ENCODE measurements at places on chromosomes 5 and 9.
A peak's percentile ranks its signal among the peaks of the same experiment; 100 is the strongest.

GRCh38 chr9:97983589-97984187, 547 bp downstream of the ANP32B start:
- DNase-seq = peak; percentile 37

DNA sequence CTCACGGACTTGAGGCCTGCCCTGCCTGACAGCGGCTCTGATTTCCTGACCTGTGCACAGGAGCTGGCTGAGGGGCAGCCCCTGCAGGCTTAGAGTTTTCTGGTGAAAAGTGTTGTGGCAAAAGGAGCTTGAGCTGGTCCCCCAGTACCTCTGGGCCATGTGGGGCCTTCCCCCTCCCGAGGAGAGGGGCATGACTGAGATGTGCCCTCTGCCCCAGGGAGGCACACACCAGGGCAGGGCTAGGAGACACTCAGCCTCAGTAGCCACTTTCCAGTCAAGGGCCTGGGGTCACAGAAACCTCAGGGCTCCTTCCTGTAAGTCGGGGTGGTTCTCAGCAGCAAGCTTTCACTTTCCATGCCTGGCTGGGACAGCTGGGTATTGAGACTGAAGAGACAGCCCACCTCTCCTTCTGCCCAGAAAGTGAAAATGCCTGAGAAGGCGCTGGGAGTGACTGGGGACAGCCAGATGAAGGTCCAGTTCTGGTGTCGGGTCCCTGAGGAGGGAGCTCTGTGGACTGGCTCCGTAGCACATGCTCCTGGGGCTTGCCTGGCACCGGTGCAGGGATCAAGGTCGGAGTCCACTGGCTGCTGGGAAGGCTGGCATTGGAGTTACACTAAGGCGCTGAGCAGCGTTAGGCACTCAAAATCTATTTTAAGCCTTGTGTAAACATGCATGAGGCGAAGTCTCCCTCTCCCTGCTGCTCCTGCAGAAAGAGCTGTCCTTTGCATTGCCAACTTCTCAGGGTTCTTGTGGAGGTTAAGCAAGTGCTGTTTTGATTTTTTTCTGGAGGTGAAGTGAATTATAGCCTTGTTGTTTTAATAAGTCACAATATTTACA, 394.9 kb downstream of the GADD45G start:
- DNase-seq = no peak

DNA sequence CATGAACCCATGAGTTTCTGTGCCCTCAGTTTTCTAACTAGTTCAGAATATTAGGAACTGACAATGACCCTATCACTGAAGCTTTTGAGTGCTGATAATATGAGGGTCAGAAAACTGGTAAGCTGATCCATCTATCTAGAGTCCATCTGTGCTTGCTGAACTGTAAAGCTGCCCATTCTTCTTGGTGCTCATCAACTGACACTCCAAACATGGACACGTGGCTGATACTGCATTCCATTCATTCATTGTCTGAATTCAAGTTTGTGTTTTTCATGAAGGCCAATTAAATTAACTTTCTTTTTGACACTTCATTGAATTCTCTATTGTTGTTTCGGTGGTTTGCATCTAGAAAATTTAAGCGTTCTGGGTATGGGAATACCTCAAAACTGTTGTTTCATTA, 17.6 kb downstream of the NREP start:
- peak; percentile 61 for DNase-seq

- no peak for DNase-seq
These were observed 47.0 kb upstream of the CLK4 start for GRCh38 chr5:178673801-178674295.

DNA sequence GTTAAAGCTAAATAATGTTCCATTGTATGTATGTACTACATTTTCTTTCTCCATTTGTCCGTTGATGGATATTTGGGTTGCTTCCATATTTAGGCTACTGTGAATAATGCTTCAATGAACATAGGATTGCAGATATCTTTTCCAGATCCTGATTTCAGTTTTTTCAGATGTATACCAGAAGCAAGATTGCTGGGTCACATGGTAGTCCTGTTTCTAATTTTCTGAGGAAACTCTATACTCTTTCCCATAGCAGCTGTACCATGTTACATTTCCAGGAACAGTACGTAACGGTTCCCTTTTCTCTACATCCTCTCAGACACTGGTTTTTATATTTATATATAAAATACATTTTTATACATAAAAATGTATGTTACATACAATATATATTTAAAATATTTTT, 121.8 kb downstream of the GCNT1 start:
- no peak for DNase-seq

Measured in kidney glomerular epithelial cell (primary cell).